ENCODE measurements at places on chromosomes 11 and 22. TPM values are rescaled to one million over a fixed set of nuclear protein-coding genes. Genes with fewer than 3 reads are reported as not detected.

MN1 gene
- 6.7 TPM for polyA plus RNA-seq

P2RY6 gene
- polyA plus RNA-seq: 1.1 TPM

PDGFD gene
- 34.9 TPM for polyA plus RNA-seq

TSPAN18 gene
- 61.4 TPM for polyA plus RNA-seq

DNA sequence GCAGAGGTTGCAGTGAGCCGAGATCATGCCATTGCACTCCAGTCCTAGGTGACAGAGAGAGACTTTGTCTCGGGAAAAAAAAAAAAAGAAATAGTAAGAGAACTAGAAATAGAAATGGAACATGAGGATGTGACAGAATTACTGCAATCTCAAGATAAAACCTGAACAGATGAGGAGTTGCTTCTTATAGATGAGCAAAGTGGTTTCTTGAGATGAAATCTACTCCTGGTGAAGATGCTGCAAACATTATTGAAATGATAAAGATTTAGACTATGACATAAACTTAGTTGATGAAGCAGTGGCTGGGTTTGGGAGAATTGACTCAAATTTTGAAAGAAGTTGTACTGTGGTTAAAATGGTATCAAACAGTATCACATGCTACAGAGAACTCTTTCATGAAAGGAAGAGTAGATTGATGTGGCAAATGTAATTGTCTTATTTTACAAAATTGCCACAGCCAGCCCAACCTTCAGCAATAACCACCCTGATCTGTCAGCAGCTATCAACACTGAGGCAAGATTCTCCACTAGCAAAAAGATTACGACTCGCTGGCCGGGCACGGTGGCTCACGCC, 13.7 kb downstream of the XNDC1N start:
- DNase-seq: no peak

DNA sequence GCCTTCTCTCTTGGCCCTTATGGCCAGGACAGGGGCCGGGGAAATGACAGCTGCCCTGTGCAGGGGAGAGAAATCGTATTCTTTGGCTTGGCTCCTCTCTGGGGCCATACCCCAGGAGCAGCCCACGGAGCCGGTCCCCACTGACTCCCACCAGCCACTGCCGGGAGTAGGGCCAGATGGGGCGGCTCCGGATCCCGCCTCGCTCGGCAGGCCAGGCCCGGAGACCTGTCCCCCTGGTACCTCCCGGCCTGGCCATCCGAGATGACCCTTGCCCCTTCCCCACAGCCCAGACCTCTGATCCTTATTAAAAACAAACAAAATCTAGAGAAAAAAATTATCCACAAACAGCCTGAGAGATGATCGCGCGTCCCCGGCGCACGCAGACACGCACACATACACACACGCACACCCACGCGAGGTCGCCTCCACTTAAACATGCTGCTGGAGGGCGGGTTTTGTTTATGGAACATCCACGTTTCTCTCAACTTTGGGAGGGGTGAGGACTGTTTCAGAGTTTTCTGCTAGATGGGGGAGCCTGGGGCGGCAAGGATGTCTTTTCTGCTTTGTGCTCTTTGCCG, 59.1 kb downstream of the IGLL1 start:
- DNase-seq: no peak

DNA sequence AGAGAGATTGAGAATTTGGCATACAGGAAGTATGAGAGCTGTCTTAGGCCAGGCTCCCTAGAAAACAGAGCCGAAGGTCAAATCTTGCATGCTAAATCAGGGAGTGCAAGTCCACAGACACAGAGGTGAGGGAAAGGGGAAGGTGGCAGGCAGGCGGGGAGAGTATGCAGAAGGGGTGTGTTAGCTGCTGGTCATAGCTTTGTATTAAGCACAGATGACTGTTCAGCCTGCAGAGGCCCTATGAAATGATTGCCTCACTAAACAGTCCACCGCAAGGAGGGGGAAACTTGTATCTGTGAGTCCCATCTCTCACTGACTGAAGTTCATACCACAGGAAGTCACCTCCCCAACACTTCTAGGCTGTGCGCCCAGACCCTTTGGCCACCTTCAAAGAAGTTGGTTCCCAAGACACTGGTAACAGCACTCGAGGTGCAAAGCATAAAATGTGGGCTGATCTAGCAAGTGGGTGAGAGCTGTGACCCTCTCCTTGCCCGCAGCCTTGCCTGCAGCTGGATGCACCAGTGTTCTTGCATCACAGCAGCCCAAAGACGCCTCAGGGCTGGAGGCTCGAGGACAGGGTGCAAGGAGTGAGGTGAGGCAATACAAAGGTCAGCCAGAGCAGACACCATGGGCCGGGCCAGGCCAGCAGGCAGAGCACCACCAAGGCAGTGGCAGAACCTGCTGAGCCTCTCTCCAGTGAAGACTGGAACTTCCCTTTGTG, 115.3 kb upstream of the TBCEL start:
- no peak for DNase-seq

DNA sequence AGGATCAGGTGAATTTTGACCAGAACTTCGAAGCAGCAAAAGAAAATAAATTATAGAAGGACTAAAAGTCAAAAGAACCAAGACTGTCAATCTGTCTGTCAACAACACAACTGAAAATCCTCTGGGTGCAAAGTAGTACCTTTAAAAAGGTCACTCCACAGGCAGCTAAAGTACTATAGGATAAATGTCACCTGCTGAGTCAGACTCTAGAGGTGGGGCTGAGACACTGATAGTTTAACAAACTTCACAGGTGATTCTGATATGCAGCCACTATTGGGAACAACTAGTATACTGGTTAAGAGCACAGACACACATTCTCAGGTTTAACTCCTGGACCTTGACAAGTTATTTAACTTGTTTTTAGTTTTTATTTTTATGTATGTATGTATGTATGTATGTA, 107.3 kb downstream of the FCHSD2 start:
- DNase-seq: no peak

GRCh38 chr11:39461066-39461465, 1998.4 kb downstream of the LRRC4C start:
- DNase-seq: no peak

DNA sequence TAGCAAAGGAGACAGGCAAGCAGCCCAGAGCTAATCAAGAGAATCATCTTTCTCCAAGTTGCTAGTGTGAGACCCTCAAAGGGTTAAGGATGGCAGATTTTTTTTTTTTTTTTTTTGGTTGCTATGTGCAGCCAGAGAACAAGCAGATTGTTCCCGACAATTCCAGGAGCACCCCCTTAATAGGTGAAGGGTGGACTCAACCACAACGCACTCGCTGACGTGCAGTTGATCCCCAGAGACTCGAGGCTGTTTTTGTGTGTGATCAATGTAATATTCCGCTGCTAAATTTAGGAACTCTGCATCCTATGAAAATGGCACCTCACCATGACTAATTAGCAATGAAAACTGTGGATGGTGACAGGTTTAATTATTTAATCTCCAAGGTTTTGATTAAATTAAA, 789.0 kb downstream of the KCNA4 start:
- DNase-seq: no peak

Measured in right renal pelvis (tissue), 4 donors.